ENCODE measurements at places on chromosomes 7 and 10.

DNA sequence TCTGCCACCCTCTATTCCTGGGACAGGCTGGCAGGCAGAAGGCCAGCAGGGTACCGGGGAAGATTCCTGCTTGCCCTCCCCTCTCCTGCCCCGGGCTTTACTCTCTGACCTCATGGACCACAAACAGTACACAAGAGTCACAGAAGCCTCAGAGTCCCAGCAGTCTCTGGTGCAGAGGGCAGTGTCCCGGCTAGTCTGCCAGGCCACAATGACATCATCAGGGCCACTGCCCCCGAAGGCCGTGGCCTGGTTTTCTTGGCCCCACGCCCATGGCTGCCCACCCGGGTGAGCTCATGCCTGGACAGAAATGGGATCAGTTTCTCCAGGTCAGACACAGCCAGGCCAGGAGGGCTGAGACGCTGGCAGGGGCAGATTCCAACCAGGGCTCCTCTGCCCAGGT is 91.9 kb downstream of the MYL10 start:
- DNase-seq: peak; percentile 22

GRCh38 chr10:102660888-102661657 is 16.8 kb downstream of the TRIM8 start:
- peak; percentile 76 for DNase-seq

DNA sequence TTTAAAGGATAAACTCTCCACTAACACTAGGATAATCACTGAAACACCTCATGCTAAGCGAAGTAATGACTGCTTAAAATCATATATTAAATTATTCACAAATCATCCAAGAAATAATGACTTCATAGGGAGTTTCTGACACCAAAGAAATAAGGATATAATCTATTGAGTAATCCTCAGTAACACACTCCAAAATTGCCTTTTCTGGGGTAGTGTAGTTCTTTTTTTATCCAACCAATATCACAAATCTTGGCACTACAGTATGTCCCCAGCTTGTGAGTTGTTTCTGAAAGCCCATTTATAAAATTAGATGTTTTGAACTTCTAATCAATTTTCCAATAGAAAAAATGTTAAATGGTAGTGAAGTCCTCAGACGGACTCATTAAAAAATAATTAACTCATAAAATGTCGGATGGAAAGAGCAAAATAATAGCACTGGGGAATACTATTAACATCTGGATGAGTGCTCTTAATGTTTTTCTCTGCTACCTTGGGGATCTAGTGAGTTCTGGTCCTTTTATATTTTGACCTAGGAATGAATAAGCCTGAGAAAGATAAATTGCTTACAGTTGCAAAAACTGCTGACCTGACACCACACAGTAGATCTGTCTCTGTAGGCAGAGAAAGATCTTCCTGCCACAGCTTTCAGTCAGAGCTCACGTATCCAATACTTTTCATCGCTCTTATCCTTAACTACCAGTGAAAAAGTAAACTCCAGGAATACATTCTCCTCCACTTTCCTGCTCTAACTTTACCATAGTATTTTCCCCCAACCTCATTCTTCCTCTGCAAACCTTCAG is 618.5 kb upstream of the ANKRD30A start:
- DNase-seq: no peak

GRCh38 chr10:74000892-74001669 is 3.2 kb downstream of the VCL start:
- DNase-seq: no peak

DNA sequence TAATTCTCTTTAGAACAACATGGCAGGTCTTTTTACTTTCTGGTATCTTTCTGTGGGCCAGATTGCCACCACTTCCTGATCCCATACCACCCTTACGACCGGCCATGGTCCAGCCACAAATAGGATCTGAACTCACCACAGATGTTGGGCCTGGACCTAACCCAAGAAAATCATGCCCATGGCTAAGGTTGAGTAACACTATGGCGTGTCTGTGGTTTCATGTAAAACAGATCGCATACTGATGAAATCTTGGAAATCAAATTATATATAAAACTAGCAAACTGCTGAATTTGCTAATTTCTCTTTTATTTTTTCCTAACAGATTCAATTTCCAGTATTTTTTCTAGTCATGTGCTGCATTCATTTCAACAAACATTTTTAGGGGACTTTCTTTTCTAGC is 77.2 kb downstream of the CH25H start:
- peak; percentile 89 for DNase-seq

DNA sequence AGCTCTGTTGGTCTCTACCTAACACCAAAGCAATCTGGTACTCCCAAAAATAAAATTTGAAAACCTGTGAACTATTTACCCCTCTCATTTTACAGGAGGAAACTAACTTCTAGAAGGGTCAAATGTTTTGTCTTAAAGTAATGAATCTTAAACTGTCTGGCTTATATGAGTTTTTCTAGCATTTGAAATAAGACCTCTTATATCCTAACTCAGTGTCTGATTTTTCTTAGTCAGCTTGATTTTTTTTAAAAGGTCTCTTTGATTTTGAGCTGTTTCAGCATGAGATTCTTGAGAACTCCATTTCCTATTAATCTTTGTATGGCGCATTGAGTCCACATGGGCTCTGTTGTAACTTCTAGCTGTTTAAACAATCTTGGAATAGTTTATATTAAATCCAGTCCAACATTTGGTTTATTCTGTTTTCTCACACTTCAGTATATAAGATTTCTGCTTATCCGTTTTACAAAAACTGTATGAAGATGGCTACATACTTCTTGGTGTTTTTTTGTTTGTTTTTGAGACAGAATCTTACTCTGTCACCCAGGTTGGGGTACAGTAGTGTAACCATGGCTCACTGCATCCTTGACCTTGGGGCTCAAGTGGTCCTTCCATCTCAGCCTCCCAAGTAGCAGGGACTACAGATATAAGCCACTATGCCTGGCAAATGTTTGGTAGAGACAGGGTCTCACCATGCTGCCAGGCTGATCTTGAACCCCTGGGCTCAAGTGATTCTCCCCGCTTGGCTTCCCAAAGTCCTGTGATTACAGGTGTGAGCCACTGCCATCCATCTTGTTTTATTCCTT is 91.1 kb downstream of the PPP1R9A start:
- no peak for DNase-seq

DNA sequence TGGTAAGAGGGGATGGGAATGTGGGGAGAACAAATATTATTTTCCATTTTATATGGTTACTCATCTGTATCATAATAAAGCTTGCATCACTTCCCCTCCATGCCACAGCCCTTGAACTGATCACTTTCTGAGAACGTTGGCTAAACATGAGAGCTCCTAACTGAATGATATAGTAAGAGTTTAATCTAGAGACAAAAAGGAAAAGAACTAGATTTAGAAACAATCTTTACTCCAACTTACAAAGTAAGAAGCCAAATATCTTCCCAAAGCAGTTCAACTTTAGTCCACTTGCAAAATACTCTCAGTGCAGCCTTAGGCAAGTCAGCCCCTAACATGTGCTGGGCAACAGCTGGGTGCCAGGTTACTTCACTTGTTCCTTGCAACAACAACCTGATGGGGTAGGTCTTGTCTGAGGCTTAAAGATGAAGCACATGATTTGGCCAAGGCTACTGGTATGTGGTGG is 20.3 kb downstream of the SMURF1 start:
- peak; percentile 41 for DNase-seq

DNA sequence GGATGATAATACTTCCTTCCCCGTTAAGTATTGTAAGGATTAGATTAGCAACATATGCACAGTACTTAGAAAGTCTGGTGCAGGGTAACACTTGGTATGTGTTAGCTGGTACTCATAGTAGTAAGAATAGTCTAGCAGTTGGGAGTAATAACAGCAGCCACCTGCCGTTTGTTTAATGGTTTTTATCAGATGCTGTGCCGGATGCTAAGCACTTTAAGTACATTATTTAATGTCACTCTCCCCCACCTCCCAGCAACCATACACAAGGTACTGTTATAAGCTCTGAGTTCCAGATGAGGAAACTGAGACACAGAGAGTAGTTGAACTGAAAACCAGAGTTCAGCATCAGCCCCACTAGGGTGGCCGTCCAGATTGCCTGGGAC is 60.1 kb downstream of the ZMIZ1 start:
- no peak for DNase-seq

DNA sequence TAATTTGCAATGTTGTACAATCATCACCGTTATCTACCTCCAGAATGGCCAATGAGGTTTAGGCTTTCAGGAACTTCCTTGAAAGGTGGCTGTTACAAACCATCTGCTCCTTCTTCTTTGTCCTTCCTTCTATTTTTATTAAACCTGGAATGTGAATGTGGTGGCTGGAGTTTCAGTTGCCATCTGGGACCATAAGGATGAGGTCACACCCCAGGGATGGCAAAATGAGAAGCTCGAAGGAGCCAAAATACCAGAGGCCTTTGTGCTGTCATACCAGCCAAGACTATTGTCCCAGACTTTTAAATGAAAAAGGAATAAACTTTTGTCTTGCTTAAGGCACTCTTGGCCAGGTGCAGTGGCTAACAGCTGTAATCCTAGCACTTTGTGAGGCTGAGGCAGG is 30.9 kb upstream of the LMTK2 start:
- DNase-seq: no peak

- peak; percentile 45 for DNase-seq
Measured at GRCh38 chr7:120554960-120555571, 282.1 kb downstream of the KCND2 start.

DNA sequence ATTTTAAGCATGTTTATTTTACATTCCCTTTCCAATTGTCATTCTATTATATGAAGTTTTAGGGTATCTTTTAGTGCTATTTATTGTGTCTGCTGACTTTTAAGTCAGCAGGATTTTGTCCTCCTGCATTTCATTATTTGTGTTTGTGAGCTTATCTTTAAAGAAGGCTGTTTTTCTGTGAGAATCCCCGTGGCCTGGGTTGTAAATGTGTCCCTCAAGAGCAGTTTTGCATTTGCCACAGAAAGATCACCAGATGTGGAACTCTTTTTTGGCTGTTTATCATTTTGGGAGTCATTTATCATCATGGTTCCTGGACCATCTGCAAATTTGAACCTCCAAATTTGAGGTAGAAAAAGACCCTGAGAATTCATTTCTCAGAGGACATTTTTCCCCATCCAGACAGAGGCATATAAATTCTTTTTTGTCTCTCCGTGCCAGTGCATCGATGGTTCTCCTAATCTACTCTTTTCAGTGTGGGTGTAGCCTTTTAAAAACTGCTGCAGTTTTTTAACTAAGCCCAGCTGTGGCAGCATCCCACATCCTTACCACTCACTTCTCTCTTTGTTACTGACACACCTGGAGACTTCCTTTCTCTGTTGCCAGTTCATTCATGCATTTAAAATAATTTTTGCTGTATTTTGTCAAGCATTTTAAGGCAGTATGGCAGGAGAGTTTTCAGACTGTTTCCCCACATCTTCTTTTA is 20.1 kb upstream of the MTURN start:
- DNase-seq: no peak

GRCh38 chr10:97498841-97499560 is at the start of gene UBTD1:
TSS of gene UBTD1 (plus strand) at chr10:97498924. CDS start at chr10:97499204, 280 bp downstream.
- peak; percentile 60 for DNase-seq

- peak; percentile 44 for DNase-seq
Measured at GRCh38 chr10:14010101-14010558, 320.6 kb downstream of the FRMD4A start.

- DNase-seq: no peak
Measured at GRCh38 chr10:241451-241850, 106.2 kb downstream of the ZMYND11 start.

GRCh38 chr7:31758755-31759154 is 71.7 kb downstream of the PPP1R17 start:
- DNase-seq: no peak

DNA sequence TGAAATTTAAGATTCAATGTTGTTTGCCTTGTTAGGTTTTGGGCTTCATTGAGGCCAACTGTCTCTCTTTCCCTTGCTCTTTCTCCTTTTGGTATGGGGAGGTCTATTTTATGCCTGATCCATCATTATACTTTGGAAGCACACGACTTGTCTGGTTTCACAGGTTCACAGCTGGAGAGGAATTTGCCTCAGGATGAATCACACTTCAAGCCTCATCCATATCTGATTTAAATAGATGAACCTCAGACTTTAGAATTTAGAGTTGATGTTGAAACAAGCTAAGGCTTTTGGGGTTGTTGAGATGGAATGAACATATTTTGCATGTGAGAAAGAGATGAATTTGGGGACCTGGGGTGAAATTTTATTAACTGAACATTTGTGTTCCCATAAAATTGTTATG is 150.5 kb upstream of the IGFBP3 start:
- DNase-seq: no peak

- no peak for DNase-seq
Measured at GRCh38 chr7:14233868-14234369, 244.5 kb upstream of the ETV1 start.

- no peak for DNase-seq
Measured at GRCh38 chr7:95950698-95951097, 178.3 kb downstream of the DYNC1I1 start.

DNA sequence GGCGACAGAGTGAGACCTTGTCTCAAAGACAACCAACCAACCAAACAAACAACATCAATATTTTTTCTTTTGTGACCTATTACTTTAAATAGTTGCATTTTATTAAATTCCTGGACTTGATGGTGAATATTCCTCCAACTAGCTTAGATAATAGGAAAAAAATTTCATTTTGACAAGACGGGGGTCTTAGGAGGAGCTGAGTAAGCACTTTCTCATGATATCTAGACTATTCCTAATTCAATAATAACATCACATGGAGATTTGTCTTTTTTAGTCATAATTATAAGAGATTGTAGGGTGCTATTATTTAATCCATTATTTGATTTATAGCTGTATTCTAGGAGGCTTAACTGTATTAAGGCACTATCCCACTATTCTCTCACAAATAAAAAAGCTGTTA is 702.5 kb downstream of the PHTF2 start:
- no peak for DNase-seq

DNA sequence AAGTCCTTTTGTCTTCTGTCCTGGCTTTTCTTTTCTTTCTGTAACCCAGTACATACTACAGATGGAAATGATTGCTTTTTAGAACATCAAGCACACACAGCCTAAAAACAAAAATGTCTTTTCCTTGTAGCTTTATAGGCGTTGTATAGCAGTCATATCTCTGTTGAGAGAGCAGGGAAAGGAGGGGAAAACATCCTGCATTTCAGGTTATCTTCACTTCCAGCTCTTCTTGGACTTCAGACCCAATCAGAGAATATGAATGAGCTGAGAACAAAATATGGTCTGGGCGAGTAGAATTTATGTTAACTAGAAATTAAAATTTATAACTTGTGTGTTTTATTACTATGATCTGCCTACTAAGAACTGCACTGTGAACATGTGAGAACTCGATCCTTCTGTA is 14.7 kb downstream of the TMEM60 start:
- no peak for DNase-seq

DNA sequence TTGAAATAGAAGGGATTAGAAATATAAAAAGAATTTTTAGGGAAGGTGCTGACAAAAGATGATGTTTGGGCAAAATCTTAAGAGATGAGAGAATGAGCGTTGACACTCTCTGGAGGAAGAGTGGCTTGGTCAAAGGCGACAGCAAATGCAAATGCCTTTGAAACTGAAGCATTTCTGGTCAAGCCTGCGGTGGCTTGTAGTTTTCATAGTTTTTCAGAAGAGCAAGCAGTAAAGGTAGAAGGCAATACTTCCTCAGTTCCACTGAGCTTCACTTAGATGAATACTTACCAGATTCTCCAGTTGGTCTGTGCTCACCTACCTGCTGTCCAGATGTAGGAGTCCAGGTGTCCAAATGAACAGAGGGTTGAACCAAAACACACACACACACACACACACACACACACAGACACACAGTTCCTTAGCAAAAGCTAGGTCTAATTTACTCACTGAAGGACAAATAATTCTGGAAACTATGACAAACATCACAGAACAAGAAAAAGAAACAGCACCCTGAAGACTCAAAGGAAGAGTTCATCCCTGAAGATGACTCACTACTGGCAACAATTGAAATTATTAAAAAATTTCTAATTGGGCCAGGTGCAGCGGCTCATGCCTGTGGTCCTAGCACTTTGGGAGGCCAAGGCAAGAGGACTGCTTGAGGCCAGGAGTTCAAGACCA is 12.1 kb upstream of the STK17A start:
- DNase-seq: peak; percentile 20

All from suppressor macrophage treated with lipopolysaccharide for 1 hour (primary cell).